Cerebellum (tissue), 4 donors: ENCODE measurements at places on chromosomes 1 and 21.

DNA sequence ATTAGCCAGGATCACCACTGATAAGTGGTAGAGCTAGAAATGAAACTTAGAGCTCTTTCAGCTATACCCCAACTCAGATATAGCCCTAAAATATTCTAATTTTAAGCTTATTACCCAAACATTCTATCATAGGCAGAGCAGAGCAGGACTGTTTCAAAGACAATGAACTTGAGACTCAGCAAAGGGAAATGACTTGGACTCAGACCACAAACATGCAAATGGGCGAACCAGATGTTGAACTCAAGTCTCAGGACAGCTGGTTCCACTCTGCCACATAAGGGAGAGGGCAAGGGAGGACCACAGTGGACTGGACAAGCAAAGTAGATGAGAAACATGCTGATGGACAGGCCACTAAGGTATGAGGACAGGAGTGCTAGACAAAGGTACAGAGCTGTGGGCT, 315.3 kb downstream of the OMA1 start:
- DNase-seq, result no peak

DNA sequence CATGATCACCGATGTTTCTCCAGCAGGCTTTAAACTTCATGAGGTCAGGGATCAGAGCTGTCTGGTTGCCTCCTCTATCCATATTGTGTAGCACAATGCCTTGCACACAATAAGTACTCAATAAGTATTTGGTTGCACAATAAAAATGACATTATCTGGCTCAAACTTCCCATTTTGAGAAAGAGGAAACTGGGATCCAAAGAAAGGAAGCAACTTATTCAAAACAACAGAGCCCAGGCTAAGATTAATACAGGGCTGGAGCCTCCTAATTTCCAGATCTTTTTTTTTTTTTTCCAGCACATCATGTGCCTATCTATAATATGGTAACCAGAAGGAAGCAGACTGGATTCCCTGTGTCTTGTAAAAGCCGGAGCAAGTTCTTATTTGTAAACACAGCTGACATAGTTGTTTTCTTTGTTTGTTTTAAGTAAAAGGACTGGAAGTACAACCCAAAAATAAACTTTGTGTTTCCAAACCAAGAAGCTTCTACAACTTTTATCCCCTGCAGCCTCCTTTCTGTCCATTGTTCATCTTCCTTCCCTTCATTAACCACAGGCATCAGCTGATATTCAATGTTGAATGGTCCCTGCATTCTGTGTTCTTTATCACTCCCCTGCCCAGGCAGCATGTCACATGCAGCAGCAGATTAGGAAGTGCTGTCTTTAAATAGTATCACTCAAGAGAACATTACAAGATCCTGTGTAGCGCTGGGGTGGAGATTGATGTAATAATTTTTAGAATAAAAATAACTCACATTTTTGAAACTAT, 71.2 kb upstream of the HOOK1 start:
- no peak for DNase-seq

DNA sequence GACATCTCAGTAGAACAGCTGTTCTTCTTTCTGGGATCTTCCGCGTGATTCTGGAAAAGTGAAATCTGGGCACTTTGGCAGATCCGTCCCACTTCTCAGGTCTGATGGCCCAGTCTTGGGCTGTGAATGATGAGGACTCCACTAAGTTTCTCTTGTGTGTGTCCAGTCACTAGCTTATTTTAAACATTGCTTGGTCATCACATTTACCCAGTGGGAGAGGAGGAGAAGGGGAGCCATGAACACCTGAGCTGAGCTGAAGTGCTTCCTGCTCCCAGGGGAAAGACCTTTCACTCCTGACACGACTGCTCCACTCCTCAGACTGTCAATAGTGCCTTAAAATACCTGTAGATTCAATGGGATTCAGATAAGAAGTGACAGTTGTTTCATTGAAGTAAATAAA, 101.9 kb upstream of the SLC35F3 start:
- no peak for DNase-seq

DNA sequence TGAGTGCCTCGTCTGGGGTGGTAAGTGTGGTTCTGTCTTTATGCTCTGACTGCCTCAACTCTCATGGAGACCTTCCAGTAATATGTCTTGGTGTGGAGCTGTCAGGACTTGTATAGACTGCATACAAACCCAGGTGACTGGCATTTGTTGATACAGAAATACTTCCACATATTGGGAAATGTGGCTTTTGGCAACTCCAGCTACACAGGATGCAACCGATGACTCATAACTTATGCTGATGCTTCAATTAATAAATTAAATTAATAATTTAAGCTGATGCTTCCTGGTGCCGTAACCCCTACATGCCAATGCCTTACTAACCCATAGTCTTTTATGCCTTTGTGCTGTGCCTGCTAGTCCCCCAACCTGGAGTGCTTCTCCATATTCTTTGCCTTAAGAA, 72.3 kb upstream of the ARTN start:
- no peak for DNase-seq
